T-helper 2 cell (primary cell): ENCODE measurements at places on chromosomes 12 and 14.

DNA sequence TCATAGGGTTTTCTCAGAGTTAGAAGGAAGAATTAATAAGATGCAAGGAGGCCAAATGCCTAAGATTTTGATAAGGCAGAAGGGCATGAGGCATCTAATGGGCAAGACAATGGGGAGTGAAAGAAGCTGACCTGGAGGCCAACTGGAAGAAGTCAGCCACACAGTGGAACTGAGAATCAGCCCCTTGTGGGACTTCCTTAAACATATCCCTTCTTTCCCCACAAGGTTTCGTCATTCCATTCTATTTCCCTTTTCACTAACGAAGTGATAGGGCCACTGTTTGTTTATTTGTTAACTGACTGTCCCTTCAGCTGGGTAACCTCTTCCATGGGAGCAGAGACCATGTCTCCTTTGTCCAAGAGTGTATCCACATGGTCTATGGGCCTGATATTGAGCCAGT lies 86.2 kb downstream of the HELB start:
- no peak for DNase-seq

- DNase-seq, result peak; percentile 64
Measured at GRCh38 chr14:102949062-102949800, 26.8 kb downstream of the AMN start.

DNA sequence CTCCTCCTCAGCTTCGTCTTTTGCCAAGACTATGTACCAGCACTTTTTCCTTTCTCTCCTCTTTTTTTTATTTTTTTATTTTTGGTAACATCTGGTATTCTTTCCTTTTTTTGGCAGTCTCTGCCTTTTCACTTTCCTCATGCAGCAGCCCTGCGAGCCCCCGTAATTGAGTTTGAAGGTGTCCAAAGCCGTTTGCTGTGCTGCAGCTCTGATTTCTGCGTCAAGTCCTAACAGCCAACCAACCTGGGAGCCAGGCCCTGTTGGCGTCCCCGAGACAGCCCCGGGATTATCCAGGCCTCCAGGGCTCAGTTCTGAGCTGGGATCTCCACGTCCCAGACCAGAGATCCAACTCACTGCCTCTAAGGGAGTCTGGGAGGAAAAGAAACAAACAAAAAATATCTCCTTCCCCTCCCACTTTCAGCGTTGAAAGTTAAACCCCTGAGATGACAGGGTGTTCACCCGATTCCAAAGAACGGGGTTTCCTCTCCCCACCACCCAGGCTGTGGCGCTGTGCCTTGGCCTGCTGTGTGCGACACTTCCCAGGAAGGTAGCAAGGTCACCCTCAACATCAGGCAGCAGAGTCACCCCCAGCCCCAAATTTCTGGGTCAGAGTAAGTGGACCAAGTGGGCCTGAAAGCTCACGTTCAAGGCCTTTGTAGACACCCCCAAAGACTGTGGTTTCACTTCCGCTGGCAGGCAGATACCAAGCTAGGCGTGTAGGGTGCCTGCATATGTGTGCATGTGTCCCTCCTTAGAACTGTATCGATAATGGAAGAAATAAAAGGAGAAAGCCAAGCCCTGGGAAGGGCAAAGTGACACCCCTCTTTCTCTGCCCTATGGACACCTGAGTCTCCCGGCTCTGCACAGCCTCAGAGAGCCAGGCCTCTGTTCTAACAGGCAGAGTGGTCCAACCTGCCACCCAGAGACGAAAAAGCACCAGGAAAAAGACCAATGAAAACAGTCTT lies 11.1 kb downstream of the BCL11B start:
- DNase-seq, result no peak

- no peak for DNase-seq
Measured at GRCh38 chr12:24846689-24847088, 102.2 kb downstream of the BCAT1 start.

DNA sequence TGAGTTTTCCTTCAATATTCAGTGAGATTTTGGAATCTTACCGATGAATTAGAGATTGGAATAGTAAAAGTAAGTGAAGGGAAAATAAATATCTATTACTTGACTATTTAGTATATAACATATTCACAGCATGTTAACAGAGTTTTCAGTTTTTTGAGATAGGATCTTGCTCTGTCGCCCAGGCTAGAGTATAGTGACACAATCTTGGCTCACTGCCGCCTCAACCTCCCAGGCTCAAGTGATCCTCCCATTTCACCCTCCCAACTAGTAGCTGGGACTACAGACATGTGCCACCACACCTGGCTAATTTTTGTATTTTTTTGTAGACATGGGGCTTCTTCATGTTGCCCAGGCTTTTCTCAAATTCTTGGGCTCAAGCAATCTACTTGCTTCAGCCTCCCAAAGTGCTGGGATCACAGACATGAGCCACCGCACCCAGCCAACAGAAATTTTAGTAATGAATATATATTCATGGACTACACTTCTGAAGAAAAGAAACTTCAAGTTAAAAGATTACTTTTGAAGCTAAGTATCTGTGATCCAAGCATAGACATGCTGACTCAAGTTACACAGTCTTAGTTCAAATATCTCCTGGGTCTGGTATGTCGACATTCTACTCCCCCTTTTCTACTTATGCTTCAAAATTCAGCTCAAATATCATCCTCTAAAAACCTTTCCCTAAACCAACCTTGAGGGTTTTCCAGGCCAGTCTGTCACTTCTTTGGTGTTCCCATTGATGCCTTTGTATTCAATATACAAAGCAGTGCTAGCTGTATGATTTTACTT lies 13.8 kb downstream of the UBE2N start:
- DNase-seq, result no peak

GRCh38 chr14:50319721-50320120 lies 7.6 kb downstream of the DMAC2L start:
- DNase-seq, result no peak

DNA sequence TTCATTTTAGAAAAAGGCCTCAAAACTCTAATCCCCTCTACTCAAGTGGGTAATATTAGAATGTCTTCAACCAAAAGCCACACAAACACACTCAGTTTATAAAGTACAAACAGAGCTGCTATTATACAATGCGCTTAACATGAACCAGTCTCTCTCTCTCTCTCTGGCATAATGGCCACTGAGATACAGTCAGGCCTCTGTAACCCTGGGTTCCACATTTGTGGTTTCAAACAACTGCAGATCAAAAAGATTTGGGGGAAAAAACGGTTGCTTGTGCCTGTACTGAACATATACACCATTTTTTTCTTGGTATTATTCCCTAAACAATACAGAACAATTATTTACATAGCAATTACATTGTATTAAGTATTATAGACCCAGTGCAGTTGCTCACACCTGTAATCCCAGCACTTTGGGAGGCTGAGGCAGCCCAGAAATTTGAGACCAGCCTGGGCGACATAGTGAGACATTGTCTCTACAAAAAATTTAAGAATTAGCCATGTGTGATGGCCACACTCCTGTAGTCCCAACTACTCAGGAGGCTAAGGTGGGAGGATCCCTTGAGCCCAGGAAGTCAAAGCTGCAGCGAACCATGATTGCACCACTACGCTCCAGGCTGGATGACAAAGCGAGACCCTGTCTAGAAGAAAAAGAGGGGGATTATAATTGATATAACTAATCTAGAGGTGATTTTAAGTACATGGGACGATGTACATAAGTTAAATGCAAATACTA lies 5.6 kb downstream of the SLC11A2 start:
- DNase-seq, result no peak

- no peak for DNase-seq
Measured at GRCh38 chr12:130990034-130990433, 36.3 kb downstream of the ADGRD1 start.

GRCh38 chr14:103418481-103418818 lies 33.2 kb downstream of the MARK3 start:
- DNase-seq, result no peak

DNA sequence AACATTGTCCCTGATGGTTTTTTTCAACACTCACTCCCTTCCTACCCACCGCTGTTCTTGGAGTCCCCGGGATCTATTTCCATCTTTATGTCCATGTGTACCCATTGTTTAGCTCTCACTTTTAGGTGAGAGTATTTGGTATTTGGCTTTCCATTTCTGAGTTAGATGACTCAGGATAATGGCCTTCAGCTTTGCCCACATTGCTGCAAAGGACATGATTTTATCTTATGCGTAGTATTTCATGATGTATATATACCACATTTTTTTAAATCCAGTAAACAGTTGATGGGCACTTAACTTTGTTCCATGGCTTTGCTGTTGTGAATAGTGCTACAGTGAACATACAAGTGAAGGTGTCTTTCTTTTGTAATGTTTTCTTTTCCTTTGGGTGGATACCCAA lies 123.5 kb upstream of the KITLG start:
- no peak for DNase-seq

DNA sequence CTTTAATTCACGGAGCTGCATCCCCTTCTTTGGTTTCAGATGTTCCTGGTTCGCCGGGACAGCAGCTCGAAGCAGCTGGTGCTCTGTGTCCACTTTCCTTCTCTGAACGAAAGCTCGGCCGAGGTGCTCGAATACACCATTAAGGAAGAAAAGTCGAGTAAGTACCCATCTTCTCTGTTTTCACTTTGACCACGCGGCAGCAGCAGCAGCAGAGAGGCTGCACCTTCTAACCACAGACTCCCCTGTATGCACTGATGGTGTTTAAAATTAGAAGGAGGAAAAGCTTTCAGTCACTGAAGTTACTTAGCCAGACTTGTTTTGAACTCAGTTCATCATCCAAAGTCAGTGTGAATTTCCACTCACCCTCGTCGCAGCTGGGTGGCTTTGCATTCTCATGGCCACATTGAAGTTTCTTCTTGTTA lies 63.8 kb downstream of the RIN3 start:
- no peak for DNase-seq

GRCh38 chr14:92597906-92598905 lies 84.6 kb downstream of the RIN3 start:
- no peak for DNase-seq

DNA sequence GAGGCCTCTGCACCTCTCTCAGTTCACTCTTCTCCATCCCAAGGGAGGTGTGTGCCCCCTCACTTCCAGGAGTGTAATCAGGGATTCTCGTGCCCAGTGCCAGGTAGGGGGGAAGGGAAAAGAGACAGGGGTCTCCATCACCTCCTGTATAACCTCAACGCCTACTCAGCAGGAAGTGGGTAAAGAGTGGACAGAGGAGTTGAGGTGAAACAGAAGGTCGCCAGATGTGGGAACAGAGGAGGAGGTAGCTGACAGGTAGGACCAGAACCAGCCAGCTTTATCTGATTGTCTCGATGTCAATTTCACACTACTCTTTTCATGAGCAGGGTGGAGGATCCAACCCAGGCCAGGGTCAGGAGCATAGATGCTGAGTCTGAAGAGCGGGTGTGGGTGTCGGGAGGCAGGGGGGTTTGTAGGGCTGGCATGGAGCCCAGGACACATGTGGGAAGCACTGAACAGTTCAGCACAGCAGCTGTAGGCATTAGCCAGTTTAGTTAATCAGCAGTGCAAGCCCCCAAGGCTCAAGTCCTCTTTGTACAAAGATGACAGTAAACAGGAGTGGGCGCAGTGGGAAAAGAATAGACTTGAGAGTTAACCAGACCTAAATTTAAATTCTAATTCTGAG lies 213.5 kb downstream of the PELI2 start:
- DNase-seq, result no peak

- DNase-seq, result no peak
Measured at GRCh38 chr14:61188196-61188595, 92.9 kb downstream of the TMEM30B start.

DNA sequence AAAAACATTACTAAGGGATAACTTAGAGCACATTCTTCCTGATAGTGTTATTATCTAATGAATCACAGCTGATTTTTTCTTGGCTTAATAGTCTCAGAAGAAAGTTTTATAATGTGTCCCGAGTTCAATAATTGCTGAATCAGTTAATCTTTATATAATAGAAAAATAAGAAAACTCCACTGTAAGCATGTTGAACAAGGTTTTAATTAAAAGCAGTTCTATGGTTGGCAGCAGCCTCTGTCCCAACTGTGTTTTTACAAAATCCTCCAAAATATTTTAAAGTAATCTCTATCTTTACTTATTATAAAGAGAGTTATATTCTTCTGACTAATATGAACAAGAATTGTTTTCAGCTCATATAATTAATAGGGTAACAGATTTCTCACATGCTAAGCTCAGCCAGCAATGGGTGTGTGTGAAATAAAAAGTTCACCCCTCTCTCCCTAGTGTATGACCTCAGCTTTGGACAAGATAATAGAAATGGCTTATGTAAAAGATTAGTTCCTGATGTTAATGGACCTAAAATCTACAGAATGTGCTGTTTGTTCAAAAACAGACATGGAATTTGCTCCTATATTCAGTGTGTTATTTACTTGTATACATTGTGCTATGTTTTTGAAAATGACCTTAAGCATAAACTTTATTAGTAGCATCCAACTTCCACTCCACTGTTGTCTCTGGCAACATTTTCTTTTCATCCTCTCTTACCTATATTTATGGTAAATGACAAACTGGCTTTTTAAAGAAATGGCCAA lies 67.1 kb upstream of the DCN start:
- no peak for DNase-seq

DNA sequence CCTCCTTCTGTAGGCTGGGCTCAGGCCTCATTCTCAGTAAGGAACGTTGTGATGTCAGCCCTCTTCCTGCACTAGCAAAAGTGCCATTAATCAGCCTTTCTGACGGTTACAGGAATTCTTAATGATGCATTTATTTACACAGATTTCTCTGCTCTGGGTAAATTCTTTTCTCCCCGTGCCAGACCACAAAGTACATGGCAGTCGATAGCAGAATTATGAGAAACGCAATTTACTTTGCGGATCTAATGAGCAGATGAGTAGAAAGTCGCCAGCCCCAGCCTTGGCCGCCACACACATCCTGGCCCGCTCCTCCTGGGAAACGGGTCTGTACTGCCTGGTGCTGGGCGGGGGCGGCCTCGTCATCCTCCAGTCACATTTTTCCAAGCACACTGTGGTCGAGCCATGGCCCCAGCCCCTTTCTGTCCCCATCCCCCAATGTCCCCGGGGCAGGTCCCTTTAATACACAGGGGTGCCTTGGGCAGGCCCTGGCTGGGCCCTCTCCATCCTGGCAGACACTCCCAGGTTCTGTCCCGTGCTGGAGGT lies 25.9 kb downstream of the NOC4L start:
- no peak for DNase-seq

- DNase-seq, result no peak
Measured at GRCh38 chr12:14207905-14208551, 157.5 kb upstream of the ATF7IP start.

- no peak for DNase-seq
Measured at GRCh38 chr12:66107451-66107915, 23.1 kb downstream of the LLPH start.

DNA sequence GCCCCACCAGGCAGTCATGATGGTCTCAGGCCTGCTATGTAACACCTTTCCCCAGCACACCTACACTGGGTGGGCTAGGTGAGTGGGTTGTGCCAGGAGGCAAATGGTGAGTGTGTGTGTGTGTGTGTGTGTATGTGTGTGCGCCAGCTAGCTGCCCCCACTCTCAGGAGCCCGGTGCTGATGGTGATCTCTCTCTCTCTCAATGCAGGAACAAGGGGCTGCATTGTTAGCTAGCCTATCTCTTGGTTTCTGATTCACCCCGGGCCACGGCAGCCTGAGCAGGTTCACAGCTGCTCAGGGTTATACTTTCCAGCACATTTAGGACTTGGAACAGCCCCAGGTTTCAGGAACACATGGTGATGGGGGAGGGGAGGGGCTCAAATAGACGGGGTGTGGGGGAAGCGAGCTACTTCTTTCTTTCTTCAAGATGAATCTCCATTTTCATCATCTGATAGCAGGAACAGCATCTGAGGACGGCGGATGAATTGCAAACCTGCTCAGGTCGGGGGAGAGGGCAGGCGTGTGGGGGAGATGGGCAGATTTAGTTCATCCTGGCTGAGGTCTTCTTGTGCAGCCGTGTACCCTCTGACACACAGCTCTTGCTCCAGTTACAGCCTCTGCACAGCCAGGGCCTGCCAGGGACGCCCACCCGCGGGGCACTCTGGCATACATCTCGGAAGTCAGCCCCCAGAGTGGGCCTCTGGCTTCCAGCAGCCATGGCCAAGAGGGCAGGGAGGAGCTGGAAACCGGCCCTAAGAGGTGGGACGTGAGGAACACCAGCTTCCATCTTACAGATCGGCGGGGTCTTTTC lies 137.6 kb downstream of the ZFP36L1 start:
- no peak for DNase-seq
